Suprapubic skin (tissue), 4 donors: ENCODE measurements at places on chromosomes 3 and 15.

- DNase-seq: no peak
These were observed 135.5 kb upstream of the ZPLD1 start for GRCh38 chr3:102299125-102299877.

DNA sequence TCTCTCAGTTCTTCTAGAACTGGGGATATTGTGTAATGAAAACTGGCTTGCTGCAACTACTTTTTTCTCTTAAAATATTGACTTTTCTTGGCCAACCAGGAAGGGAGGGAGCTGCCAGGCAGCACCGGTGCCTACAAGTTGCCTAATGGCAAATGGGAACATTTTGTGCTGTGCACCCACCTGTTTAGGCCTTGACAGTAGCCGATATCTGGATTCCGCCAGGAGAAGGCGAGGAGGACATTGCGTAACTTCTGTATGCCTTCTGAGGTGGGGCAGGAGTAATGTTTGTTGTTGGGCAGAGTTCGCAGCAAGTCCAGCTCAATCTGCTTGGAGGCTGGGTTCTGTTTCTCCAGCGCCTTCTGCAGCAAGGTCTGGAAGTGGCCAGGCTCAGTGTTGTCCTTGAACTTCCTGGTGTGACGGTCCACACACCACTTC, 64.9 kb downstream of the TBC1D2B start:
- DNase-seq: no peak

DNA sequence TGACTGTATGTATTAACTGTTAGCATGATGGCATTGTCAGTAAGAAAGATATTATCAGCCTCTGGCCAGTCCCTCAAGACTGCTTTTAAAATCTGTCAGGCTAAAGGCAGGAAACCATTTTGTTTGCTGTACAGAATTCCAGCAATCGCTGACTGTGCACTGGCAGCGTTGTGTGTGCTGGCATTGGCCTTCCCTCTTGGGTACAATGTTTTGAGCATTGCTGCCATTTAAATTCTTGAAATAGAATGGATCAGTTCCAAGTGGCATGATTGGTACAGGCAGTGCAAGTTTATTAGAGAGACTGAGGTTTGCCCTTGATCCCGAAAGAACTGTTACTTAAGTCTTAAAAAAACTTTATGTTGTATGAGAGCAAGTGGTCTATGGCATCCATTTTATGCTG, 788.7 kb downstream of the OTOL1 start:
- DNase-seq: no peak

DNA sequence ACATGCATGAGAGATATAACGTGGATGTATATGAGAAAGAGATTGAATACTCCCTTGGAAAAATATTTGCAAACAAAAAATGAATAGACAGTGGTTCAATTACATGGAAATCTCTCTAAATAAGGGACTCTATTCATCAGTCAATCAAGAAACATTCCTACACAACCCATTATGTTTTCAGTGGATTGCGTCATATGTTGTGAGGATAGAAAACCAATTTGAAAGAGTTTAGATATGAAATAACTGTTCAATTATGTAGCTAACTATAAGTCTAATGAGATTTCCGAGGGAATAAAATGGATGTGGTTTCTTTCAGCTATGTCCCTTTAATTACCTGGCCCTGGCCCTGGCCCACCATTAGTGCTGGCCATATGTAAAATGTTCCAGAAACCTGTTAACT, 86.7 kb upstream of the TMCO5A start:
- DNase-seq: no peak

- DNase-seq: no peak
These were observed 365.2 kb downstream of the TUSC7 start for GRCh38 chr3:117074826-117075225.

DNA sequence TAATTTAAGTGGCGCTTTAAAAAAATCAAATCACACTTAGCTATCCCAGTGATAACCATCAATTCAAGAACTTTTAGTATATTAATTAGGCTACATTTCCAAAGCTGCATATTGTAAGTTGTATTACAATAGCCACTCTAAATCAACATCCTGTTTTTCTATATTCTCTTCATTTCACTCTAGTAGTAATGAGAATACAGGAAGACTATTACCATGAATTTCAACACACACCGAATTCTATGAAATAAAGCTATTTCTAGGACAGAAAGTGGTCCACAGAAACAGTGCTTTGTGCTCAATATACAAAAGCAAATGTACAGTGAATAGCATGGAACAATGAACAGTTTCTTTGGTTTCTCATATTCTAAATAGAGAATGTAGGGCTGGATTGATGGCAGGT, 24.6 kb downstream of the TRAT1 start:
- no peak for DNase-seq
